ENCODE measurements at places on chromosomes 11 and 22.

DNA sequence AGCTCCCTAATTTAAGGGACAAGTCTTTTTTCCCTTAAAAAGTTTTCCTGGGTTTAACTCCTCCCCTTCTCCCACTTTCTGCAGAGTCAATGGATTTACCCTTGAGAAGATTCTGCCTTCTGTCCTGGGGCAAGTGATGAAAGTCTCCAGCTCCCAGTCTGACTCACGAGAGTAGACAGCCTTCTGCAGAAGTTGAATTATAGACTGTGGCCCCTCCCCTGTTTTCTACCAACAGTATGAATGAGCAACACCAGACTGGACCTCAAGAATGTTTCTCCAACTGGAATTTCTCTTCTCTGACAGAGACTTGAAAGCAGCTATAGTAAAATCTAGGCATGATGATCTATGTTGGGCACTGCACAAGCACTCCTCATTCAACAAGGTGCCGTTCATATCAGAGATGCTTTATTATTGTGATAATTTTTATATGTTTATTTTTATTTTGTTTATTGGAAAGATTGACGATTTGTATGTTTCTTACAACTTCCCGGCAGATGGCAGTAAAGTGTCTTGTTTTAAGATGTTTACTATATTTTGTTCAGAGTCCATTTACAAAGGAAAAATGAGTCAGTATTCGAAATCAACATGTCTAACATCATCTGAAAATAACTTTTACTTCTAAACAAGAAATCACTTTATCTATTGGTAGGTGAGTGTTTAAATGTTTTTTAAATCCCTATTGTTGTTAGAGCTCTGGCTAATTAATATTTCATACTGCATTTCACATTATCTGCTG lies 56.6 kb downstream of the LMO2 start:
- DNase-seq: peak; percentile 97

GRCh38 chr11:77096591-77097019 lies 6.0 kb upstream of the OMP start:
- DNase-seq: no peak

- peak; percentile 90 for DNase-seq
Measured at GRCh38 chr22:28243539-28243938, 324.5 kb upstream of the PITPNB start.

DNA sequence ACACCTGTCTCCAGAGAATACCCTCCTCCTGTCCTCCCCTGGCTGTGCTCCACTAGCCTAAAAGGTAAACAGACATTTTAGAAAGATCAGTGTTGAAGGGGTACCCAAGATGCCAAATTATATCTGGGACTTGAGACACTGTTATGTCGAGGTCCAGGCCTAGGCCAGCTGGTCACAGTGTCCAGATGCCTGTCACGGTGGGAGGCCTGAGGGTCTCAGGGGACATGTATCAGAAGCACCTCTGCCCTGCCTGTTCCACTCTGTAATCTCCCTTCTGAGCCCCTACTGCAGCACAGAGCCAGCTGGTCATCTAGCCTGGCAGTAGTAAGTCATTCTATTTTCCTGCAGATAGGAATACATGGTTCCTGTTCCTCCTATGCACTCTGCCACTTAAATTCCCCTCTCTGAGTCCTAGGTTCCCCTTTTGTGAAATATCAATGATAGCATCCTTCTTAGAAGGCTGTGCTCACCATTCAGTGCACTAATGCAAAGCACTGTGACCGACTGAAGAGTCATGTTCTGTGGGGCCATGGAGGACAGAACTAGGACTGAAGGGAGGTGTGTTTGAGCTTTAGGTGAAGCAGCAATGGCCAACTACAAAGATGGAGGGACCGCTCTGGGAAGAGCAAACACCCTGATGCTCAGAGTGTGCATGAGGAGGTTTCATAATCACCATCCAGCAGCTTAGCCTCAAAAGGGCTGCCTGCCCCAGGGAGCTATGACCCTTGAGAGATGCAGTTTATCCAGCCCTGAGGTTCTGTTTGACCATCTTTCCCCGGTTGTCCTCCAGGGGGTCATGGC lies 44.8 kb upstream of the TUB start:
- DNase-seq: no peak

GRCh38 chr11:112320668-112321067 lies 60.0 kb upstream of the PLET1 start:
- DNase-seq: peak; percentile 86

DNA sequence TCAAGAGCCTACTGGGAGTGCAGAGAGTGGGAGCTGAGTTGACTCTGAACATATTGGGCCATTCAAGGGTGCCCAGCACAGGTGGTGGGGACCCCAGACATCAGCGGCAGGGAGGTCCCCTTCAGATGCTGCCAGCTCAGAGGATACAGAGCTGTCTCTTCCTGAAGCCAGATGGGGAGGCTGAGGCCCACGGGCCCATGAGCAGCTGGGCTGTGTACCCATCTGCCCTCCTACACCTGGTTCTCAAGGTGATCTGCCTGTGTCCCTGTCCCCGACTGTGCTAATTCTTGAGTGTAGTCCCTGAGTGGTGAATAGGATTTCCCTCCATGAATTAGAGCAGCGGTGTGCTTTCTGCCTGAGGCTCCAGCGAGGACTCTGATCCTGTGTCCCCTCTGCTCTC lies 76.3 kb downstream of the MICAL2 start:
- DNase-seq: no peak

- no peak for DNase-seq
Measured at GRCh38 chr11:118117790-118118601, 31.2 kb upstream of the SMIM35 start.

DNA sequence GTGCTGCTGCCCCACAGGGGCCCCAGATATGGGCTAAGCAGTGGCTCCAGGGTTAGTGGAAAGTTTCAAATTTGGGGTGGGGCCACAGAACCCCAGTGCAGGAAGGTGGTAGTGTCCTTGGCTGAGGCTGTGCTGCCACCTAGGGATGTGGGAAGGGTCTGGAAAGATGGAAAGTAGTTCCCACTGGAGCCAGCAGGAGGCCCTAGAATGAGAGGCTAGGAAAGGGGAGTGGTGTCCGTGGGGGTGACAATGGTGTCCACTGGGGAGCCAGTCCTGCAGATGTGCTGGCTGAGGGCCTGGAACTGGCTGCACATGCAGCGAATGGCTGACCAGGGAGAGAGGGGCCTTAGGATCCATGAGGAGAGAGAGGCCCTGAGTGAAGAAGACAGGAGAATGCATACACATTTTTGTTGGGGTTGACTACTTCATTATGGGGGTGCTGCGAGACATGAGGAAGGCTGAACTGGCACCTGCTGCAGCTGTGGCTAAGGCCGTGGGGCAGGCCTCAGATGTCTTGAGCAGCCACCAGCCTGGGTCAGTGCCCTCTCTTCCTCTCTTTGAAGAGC lies 21.1 kb downstream of the RFPL3 start:
- peak; percentile 18 for DNase-seq

DNA sequence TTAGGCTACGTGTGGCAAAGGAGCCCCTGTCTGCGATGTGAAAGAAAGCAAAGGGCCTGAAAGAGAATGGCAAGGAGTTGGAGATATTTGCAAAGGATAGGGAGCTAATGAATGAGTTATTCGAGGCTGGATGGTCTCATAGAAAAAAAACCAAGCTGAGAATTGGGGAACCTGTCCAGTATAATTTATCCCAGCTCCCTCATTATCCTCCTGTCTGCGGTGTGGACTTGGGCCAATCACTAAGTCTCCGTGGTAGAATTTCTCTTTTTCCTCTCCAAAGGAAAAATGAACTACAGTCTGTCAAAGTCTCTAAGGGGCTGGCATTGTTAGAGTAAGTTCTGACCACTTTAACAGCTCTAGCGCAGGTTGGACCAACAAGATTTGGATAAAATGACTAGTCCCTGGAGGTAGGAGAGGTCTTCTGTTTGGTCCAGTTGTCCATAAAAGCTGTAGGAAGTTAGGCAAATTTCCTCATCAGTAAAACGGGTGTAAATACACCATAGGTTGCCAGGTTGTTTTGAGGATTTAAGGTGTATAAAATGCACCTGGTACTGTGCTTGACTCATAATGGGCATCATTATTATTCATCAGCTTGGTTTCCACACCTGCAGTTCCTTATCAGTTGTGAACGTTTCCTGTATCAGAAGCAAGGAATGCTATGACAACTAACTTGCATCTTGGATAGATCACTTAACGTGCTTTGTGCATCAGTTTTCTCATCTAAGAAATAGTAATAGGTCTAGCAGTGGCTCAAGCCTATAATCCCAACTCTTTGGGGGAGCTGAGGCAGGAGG lies 10.3 kb upstream of the CDON start:
- DNase-seq: no peak

DNA sequence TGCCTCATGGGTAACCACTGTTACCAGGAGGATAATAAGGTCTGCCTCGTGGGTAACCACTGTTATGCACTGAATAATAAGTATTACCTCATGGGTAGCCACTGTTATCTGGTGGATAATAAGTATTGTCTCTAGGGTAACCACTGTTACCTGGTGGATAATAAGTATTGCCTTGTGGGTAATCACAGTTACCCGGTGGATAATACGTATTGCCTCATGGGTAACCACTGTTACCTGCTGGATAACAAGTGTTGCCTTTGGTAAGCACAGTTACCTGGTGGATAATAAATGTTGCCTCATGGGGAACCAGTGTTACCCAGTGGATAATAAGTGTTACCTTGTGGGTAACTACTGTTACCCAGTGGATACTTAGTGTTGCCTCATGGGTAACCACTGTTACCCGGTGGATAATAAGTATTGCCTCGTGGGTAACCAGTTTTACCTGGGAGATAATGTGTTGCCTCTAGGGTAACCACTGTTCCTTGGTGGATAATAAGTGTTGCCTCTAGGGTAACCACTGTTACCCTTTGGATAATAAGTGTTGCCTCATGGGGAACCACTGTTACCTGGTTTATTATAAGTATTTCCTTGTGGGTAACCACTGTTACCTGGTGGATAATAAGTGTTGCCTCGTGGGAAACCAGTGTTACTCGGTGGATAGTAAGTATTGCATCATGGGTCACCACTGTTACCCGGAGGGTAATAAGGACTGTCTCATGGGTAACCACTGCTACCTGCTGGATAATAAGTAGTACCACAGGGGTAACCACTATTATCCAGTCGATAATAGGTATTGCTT lies 10.6 kb upstream of the NXPE4 start:
- peak; percentile 19 for DNase-seq

DNA sequence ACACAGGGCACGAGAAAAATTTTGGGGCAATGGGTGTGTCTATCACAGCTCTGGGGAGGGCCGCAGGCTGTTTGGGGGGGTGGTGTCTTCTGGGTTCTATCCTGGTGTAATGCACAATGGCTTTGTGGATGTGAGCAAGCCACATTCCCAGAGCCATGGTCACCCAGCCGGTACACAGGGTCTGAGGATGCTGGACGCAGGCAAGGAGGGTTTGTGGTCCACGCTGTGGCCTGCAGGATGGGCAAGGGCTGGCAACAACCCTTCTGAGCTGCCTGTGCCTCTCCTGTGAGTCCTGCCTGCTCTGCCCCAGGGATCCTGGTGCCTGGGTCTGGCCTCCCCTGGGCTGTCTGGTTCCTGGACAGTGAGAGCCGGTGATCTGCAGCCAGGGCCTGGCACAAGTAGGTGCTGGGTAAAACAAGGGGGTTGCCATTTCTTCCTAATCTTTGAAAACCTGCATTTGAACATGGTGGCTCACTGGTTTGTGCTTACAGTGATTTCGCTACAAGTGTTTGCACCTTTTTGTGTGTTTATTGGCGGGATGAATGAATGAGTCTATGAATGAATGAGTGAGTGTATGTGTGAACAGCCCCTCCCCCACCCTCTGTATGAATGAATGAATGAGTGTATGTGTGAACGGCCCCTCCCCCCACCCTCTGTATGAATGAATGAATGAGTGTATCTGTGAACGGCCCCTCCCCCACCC lies 4.4 kb upstream of the MRPL23 start:
- DNase-seq: no peak

DNA sequence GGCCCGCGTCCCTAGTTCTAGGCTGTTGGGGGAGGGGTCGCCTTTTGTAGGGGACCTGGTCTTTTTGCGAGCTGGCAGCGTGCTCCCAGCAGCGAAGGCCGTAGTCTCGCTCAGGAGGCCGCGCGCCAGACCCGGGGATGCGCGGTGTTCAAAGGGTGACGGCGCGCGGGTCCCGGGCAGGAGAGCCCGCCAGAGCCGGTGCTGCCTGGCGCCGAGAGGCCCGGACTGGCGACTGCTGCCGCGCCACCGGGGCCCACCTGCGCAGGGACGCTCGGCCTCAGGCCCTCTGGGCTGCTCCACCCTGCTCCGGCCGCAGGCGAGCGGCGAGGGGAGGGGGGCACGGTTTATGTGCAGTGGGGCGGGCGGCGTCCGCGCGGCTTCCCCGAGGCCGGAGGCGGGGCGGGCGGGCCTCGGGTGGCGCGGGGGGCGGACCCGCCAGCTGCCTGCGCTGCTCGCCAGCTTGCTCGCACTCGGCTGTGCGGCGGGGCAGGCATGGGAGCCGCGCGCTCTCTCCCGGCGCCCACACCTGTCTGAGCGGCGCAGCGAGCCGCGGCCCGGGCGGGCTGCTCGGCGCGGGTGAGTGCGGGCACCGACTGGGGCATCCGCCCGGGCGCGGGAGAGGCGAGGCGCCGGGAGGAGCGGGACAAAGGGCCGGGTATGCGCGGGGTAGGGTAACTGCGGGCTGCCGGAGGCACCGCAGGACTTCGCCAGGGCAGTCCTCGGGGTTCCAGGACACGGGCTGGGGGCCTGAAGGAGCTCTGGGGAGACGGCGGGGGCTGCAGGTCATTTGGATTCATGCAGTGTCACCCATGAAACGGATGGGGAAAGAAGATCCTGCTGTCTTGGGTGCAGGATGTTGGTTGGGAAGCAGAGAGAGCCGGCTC lies at the start of gene PRSS23:
TSS of gene PRSS23 (plus strand) at position 467 of the 884 bp plus-strand sequence. CDS start 7,102 bp downstream, outside the sequence.
- no peak for DNase-seq

- DNase-seq: peak; percentile 71
Measured at GRCh38 chr11:119144825-119145486, 3.9 kb upstream of the ABCG4 start.

- peak; percentile 59 for DNase-seq
Measured at GRCh38 chr11:45933131-45933831, 10.8 kb downstream of the LARGE2 start.

DNA sequence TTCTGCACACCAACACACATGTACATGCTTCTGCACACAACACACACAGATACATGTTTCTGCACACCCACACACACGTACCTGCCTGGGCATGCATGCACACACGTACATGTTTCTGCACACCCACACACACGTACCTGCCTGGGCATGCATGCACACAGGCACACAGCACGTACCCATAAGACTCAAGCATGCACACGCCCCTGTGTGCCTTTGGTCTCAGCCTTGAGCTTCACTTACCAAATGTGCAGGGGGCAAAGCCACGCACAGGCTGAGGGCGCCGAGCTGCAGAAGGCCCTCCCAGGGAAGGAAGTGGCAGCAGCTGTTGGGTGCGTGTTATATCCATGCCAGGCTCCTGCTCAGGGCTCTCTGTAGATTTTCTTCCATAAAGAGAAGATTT lies 34.7 kb upstream of the SMIM38 start:
- no peak for DNase-seq

GRCh38 chr11:45482331-45482730 lies 183.1 kb downstream of the CHST1 start:
- no peak for DNase-seq

GRCh38 chr11:11230087-11230486 lies 123.0 kb downstream of the CSNK2A3 start:
- DNase-seq: no peak

DNA sequence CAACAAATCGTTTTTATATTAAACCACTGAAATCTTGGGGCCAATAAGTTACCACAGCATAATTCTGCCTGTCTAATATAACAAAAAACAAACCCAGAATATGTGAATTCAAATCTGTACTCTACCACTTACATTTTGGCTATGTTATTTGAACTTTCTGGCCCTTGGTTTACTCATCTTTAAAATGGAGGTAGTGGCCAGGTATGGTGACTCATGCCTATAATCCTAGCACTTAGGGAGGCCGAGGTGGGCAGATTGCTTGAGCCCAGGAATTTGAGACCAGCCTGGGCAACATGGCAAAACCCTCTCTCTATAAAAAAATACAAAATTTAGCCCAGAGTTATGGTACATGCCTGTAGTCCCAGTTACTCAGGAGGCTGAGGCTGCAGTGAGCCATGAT lies 84.2 kb downstream of the FAM168A start:
- no peak for DNase-seq
